ENCODE measurements at places on chromosomes 3 and 15.
A peak's percentile ranks its signal among the peaks of the same experiment; 100 is the strongest.

- DNase-seq = no peak
Observed at GRCh38 chr3:123405021-123405420, 43.9 kb downstream of the ADCY5 start.

- no peak for DNase-seq
Observed at GRCh38 chr3:96959474-96959873, 145.1 kb downstream of the EPHA6 start.

- no peak for DNase-seq
Observed at GRCh38 chr3:59698091-59698490, 648.3 kb upstream of the CFAP20DC start.

DNA sequence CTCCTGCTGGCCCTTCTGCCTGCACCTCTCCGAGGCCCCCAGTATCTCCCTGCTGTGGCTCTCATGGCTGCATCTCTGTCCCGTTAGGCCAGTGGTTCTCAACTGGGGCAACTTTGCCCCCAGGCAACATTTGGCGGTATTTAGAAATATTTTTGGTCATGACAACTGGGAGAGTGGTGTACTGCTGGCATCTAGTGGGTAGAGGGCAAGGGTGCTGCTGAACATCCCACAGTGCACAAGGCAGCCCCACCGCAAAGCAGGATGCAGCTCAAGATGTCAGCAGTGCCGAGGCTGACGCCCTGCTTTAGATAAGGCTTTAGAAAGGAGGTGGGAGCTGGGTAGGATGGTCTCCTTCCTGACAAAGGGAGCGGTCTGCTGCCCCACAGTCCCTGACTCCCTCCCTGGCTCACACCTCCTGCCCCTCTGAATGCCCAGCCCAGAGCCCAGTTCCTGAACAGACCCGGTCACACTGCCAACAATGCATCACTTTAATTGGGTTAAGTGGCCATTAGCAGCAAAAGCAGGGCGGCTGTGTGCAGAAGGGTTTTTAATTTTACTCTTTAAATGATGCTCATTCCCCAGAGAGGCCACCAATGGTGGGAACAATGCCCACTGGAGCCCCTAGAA lies 68.8 kb upstream of the TMEM115 start:
- no peak for DNase-seq

- no peak for DNase-seq
Observed at GRCh38 chr3:13092621-13093617, 19.7 kb upstream of the IQSEC1 start.

DNA sequence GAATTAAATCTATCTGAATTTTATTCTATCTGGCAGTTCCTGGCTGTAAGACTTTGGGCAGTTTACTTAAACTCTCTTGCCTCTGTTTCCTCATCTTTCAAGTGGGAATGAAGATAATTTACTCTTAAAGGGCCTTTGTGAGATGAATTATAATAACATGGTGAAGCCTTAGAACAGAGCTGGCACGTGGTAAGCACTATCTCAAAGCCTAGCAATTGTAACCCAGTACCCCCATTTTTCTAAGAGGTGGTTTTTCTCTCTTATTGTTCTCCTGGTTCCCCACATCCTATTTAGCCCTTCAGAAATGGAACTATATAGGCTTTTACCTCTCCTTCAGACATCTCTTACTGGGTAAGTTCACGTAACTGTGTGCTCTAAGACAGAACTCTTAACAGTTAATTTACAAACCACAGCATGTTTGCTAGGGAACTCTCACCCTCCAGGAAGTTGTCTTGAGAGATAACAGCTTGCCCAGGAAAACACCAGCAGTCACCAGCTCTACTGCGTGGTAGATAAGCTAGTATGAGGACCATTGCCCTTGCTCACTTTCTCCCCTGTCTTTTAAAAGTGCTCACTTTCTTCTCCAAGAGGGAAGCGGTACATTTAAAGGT lies 12.3 kb upstream of the CRBN start:
- DNase-seq = no peak

DNA sequence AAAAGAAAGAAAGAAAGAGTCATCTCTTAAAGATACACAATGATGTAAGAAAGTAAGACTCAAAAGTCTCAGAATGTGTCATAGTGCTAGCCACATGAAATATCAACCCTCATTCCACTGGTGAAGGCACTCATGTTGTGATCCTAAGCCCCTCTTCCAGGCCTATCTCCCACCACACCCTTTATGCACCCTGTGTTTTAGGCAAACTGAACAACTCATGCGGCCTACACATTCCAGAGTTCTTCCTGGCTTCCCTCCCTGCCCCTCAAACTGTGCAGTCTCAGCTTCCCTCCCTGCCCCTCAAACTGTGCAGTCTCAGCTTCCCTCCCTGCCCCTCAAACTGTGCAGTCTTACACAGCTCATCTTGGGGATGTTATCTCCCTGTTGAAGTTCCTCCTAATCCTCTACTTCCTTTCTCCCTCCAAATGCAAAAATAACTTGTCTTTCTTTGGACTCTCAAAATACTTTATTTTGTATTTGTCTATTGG lies 69.0 kb upstream of the FNDC3B start:
- DNase-seq = no peak

DNA sequence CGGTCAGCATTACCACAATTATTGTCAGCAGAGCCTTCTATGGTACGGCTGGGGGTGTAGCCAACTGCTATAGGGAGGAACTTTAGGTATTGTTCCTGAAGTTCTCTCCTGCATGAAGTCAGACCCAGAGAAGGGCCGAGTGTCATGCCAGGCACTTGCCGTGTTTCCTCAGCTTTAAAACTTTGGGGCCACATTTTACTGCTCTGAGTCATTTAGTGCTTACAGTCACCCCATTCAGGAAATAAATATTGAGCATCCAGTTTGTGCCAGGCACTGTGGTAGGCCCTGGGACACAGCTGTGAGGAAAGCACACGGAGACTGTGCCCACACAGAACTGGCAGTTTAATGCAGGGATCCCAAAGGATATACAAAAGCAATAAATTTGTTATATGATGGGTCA lies 54.5 kb upstream of the APEH start:
- DNase-seq = no peak

- no peak for DNase-seq
Observed at GRCh38 chr15:79442911-79443310, 10.8 kb downstream of the MINAR1 start.

DNA sequence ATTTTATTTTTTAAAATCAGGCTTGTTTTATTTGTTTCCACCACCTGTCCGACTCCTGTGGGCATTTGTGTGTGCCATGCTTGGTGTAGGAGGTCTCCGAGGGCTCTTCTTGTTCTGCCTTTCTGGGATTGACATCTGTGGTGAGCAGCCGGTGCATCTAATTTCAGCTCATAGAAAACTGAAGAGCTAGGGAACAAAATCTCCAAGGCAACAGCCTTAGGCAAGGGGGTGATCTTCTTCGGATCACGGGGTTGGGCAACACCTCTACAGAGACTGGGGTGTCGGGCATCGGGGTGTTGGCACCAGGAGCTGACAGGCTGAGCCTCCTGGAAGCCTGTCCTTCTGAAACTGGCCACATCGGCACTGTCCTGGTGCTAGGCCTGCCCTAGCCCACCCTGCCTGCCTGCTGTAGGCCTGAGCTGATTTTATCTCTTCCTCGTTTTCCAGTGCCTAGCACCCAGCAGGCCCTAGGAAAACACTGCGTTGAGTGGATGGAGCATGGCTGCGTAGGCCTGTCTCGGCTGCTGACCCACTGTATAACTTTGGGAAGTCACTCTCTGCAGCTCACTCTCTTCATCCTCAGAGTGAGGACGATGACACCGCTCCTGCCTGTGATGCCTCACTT lies 10.3 kb downstream of the CHCHD6 start:
- DNase-seq = no peak

DNA sequence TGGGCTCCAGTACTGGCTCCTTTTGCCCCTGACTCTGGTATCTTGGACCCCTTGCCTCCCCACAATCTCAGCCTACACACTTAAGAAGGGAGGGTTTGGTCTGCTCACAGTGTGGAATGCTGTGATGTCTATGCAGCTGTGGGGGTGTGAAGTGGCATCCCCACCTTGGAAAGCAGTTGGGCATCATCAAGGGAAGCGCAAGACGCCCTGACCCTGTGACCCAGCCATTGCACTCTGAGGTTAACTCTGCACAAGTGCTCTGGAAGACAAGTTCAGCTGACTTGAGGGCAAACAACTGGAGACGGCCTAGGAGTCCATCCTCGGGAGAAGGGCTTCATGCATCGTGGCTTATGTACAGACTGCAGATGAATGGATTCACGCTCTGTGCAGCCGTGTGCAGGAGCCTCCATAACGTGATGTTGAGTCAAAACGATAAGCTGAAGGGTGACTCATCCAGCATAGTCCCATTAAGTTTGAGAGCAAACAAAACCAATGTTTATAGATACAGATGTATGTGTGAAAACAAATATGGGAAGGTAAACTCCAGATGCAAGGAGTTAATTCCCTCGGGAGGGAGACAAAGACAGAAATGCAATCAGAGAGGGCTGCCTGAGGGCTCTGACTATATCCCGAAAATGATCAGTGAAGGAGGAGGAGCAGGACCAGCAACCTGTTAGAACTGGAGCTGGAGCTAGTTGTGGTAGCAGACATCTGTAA lies 86.8 kb downstream of the LSM3 start:
- DNase-seq = no peak

DNA sequence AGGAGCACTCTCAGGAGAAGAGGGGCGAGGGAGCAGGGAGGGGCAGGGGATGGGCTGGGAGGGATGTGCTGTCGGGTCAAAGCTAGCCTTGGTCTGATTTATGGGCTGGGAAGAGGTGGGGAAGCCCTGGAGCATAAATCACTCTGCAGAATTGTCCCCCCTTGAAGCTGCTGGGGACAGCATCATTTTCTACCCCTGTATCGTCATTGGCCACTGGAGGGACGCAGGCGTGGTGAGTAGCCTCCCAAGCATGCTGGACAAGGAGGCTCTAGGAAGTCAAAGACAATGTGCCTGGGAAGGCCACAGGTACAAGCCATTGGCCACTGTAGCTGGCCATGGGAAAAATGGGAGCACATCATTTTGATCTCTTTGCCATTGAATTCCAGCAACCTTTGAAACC lies 175.5 kb upstream of the CTDSPL start:
- peak; percentile 39 for DNase-seq

- peak; percentile 45 for DNase-seq
Observed at GRCh38 chr3:29335438-29335837, 54.6 kb downstream of the RBMS3 start.

DNA sequence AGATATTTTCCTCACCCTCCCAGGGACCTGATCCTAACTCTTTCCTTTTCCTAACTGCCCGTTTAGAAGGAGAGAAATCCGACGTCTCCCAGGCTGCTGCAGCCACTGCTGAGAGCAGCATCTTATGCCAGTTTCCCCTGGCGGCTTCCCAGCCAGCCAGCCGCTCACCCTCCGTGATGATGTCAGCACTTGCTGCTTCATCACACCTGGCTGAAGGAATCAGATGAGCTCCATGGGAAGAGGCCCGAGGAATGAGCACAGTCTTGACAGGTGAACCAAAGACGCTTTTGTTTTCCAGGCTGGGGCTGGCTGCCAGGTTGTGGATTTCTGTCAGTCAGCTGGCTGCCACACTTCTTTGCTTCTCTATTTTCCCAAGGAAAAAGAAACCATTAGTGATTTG lies 445.1 kb upstream of the RBMS3 start:
- peak; percentile 44 for DNase-seq

All from iPS-NIHi11 (cell line).